NCI-H1048 (cell line): ENCODE measurements at places on chromosomes 12 and 14.

DNA sequence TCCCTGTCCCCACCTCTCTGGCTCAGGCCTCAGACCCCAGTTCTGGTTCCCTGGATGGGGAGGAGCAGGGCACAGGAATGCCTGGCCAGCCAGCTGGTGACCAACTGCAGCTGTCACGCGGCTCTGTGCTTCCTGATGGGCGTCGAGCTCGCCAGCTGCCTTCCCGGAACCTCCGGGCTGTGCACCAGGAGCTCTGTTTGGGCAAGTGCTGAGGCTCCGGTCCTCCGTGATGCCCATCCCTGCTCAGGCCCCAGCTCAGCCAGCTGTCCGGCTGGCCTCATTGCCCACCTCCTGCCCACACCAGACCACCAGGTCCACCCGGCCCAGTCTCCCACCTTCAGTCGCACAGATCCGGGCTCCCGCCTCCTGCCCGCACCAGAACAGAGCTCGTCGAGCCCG is 4.8 kb downstream of the IFFO1 start:
- DNase-seq, result no peak

DNA sequence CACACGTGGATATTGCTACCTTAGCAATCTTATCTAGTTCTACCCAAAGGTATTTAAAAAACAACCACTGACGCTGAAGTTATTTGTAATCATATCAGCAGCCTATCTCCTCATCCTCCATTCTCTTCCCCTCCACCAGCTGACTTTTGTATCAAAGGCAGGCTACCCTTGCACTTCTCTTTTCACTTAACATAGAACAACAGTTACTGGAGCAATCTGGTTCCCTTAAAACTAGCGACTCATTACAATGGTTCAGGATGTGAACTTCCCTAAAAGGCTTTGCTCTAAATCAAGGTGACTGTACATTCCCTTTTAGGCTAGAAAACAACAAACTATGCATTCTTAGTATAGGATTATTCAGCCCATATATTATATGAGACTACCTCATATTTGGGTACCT is 404.7 kb downstream of the APAF1 start:
- no peak for DNase-seq

DNA sequence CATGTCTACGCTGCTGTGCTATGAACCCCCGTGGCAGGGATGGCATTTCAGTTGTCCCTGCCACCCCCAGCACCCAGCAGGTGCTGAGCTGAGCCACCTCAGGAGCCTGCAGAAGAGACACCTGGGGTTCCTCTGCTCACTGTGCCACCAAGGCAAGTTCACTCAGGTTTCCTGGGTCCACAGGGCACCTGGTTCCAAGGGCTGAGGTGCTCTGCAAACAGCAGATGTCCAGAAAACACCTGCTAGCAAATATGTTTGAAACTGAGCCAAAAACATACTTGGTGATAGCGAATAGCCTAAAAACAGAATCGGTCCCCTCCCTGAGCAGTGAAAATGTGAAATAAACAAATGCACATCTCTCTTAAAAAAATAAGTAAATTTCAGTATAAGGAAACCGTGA is 35.6 kb upstream of the GPR68 start:
- no peak for DNase-seq

GRCh38 chr12:94143951-94144350 is 4.4 kb upstream of the PLXNC1 start:
- DNase-seq, result no peak

DNA sequence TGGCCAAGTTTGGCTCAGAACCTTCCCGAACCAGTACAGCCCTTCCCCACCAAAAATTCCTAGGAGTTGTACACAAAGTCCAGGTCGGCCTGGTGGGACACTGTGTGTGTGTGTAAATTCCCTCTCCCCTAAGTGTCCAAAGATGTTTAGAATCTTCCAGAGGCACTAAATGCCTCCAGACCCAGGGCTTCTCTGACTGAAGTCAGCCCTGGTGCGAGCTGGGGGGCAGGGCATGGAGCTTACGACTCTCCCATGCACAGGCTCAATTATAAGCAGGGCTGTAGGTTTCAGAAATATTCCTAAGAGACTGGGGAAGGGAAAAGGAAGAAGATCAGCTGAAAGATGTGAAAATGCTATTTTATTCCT is 106.9 kb upstream of the ATF7IP start:
- no peak for DNase-seq

DNA sequence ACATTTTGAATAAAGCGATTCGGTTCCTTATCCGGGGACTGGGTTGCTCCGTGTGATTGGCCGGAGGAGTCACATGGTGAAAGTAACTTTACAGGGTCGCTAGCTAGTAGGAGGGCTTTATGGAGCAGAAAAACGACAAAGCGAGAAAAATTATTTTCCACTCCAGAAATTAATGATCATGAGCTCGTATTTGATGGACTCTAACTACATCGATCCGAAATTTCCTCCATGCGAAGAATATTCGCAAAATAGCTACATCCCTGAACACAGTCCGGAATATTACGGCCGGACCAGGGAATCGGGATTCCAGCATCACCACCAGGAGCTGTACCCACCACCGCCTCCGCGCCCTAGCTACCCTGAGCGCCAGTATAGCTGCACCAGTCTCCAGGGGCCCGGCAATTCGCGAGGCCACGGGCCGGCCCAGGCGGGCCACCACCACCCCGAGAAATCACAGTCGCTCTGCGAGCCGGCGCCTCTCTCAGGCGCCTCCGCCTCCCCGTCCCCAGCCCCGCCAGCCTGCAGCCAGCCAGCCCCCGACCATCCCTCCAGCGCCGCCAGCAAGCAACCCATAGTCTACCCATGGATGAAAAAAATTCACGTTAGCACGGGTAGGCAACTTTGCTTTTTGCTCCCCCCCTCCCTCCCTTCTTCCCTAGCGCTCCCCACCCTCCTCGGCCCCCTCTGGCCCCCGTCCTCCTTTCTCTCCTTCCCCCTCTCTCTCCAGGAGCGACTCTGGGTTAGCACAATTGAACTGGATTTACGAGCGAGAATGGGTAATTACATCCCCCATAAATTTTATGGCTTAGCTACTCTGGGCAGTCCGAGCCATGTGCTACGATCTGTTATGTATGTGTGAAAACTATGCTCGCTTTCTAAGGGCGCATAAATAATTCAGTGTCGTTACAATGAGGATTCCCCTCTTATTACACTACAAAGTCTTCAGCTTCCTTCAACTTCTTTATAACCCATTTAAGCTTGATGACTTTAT is at the start of gene HOXC4:
Gene HOXC4, plus strand, starts transcription at position 85 of the 991 bp plus-strand sequence. Its CDS starts 88 bp downstream, at position 173.
- no peak for DNase-seq

GRCh38 chr12:49762468-49762847 is 21.1 kb downstream of the TMBIM6 start:
- no peak for DNase-seq

DNA sequence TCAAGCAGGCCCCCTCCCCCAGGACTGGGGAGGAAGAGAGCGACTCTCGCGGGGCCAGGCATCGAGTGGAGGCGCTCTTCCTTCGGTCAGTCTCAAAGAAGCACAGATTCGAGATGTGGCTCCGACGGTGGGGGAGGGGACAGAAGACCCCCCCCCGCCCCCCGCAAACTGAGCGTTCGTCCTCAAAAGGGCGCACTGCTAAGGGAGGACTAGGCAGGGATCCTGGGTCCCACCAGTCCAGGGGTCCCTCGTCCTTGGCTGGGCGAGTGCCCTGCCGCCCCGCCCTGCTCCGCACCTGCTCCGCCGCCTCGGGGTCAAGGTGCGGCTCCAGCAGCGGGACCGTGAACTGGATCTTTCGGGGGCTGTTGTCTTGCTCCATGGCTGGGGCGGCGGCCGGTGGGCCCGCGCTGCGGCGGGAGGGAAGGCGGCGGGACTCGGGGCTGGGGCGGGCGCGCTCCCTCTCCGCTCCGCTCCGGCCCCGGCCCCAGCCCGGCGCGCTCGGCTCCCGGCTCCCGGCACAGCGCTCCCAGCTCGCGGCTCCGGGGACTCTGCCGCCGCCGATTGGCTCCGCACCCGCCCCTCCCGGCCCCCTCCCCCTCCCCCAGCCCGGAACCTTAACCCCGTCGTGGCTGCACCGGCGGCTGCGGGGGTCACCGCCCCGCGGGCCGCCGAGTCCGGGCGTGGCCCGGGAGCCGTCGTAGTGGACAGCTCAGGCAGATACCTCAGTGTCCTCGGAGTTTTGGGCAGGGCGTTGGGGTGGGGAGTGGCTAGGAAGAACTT is at the start of gene PPP1R1A:
Gene PPP1R1A, minus strand, starts transcription at position 550 of the 780 bp plus-strand sequence. Its CDS starts 171 bp downstream, at position 379.
- DNase-seq, result no peak

GRCh38 chr12:107032266-107032665 is 45.3 kb upstream of the MTERF2 start:
- DNase-seq, result no peak

DNA sequence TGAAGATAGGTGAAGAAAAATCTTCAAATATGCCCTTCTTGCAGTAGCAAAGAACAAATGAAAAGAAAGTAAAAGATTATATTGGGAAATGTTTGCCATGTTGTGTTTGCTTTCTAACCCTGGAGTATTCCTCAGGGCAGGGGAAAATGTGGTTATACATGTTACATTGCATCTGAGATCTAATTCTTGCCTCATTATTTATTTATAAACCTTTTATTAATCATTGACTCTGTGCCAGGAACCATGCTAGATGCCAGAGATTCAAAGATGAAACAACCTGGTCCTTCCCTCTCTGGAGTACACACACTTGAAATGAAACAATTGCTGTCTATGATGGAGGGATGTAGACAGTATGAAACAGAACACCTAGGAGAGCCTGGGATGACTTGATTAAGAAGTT is 128.1 kb upstream of the HMGA2 start:
- no peak for DNase-seq

- DNase-seq, result no peak
Measured at GRCh38 chr12:13186302-13186701, 10.2 kb upstream of the EMP1 start.

- DNase-seq, result no peak
Measured at GRCh38 chr12:109110988-109111495, 5.3 kb upstream of the ACACB start.
